ENCODE measurements at places on chromosomes 7 and 10.

DNA sequence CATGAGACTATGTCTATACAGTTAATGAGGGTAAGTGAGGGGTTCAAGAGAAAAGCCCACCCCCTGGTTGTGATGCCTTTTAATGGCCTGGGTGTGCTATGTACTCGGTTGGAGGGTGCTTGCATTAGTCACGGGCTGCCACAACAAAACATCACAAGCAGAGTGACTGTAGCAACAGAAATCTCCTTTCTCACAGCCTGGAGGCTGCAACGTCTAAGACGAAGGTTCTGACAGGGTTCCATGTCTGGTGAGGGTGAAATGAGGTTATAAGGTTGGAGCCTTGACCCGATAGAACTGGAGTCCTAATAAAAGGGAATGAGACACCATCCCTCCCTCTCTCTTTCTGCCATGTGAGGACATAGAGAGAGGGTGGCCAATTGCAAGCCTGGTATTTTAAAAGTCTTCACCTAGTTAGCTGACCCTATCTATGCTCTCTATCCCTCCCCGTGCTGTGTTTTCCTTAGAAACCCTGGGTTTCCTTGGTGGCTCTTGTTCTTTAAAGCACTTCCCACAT is 126.0 kb upstream of the GDF10 start:
- no peak for DNase-seq

DNA sequence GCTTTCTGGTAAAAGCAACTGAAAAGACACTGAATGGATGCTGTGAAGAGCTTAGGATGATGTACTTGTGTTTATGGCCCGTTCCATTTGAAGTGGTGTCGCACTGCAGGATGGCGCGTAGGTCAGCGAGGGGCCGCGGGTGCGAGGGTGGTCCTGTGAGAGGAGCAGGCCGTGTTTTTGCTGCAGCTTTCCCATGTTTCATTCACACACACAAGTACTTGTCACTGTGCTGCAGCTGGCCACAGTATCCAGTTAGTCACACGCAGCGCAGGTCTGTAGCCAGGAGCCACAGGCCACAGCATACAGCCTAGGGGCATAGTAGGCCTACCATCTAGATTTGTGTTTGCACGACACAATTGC is 23.2 kb downstream of the WIPI2 start:
- DNase-seq, result no peak

DNA sequence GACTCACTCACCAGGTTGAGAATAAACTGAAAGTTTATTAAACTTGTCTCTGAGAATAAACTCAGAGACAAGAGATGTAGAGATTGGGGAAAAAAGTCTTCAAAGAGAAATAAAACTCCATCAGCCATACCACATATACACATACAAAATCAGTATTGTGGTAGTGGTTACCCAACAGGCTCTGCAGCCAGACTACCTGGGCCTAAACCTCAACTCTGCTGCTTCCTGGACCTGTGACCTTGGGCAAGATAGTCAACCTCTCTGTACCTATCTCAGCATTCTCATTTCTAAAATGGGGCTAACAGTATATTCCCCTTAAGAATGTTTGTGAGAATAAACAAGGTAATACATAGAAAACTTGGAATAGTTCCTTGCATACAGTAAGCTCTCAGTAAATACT is 15.3 kb downstream of the TPK1 start:
- no peak for DNase-seq

- no peak for DNase-seq
Observed at GRCh38 chr10:99927721-99928280, 81.9 kb downstream of the DNMBP start.

DNA sequence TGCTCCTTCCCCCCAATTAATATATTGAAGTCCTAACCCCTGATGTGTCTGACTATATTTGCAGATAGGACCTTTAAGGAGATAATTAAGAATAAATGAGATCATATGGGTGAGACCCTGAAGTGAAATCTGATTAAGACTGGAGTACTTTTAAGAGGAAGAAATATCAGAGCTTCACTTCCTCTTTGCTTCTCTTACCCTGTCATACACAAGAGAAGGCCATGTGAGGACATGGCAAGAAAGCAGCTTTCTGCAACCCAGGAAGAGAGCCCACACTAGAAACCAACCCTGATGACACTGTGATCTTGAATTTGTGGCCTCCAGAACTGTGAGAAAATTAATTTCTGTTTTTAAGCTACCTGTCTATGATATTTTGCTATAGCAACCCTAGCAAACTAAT is 44.2 kb downstream of the JMJD1C start:
- no peak for DNase-seq

- no peak for DNase-seq
Observed at GRCh38 chr7:50615519-50616080, 50.4 kb upstream of the DDC start.

- DNase-seq, result no peak
Observed at GRCh38 chr10:95792211-95792780, 36.3 kb downstream of the ENTPD1 start.

GRCh38 chr10:76982671-76983070 is 654.9 kb downstream of the KCNMA1 start:
- no peak for DNase-seq

- no peak for DNase-seq
Observed at GRCh38 chr10:59611048-59611447, 98.6 kb downstream of the SLC16A9 start.

DNA sequence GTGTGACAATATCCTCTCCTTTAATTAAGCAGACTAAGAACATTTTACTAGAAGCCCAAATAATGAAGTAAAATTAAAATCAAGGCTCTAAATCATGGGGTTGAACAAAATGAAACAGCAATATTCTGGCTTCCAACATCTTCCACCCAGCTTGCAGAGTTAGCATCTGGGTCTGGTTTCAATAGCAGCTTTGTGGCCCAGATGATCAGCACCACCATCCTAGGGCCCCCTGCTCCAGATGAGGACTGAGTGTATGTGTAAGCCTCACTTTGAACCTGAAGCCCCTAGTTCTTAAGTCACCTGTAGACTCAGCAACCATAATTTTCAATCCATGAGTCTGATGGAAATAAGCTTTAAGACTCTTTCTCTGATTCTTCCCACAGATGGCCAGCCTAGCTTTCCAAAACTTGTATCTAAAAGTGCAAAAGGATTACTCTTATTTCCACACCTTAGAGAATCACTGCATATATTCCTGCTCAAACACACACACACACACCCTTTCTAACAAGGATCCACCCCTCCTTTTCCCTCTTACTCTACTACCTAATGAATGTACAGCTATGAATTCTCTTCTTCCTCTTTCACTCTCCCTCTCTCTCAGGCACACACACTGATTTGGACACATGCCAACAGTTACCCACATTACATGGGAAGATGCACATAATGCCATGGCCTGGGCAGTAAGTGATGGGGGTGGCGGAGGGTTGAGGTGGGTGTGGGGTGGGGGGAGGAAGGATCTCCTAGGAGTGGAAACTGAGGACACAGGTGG is 3.5 kb downstream of the DENND11 start:
- no peak for DNase-seq

GRCh38 chr7:38481401-38481800 is 149.8 kb downstream of the AMPH start:
- DNase-seq, result no peak

DNA sequence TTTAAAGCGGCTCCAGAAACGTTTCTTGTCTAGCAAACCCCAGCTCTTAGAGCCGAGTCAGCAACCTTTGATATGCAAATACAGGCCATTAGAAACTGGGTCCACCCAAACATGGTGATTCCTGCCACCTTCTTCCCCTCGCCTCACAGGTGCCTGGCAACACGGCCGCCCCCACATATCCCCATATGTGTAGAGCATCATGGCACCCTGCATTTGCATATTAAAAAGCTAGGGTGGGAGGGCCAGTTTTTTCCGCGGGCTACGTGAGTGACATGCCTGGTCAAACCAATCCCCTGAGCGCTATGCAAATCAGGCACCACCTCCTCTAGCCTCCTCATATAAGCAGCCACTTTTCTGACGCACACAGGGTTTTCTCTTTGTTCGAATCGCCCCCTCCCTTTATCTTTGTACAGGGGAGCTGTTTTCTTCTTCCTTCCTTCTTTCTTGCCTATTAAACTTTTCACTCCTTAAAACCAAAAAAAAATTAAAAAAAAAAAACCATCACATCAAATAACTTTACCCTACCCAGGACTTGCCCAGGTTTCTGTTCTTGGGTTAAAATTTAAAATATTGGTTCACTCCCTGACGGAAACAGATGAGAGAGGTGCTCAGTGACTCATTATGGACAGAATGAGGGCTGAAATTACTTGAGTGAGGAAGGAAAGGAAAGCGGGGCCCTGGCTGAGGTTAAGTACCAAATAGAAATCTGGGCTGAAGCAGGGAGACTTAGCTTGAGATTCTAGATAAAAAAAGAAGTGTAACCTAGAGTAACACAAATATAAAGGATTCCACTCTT is 59.8 kb downstream of the COA1 start:
- no peak for DNase-seq

DNA sequence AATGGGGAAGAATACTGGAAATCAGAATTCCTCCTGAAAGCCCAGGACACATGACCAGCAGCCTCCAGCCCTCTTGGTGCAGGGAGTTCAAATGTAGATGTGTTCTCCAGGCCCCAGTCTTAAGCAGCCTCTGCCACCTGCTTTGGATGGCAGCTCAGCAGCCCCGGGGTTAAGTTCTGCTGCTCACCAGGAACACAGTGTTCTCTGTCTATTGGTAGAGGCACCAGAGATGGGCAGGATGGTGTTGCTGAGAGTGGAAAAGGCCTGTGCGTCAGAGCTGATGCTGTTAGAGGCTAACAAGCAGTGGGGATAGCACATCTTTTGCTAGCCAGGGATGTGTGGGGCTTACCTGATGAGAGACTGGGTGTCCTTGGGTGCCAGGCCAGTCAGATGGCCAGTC is 56.8 kb downstream of the PAX2 start:
- no peak for DNase-seq
